Epithelial cell of umbilical artery (primary cell): ENCODE measurements at places on chromosomes 7 and 10. TPM values are rescaled to one million over a fixed set of nuclear protein-coding genes. Genes with fewer than 3 reads are reported as not detected.

The FBXL13 gene
- total RNA-seq: 3.2 and 4.4 TPM in 2 replicates

The PRKG1 gene
- 1.1 and 1.6 TPM in 2 replicates for total RNA-seq

The SEPTIN7 gene
- 136 and 164 TPM in 2 replicates for total RNA-seq

The CACNB2 gene
- not detected in 2 replicates for total RNA-seq

The PLAU gene
- 26.6 and 48.6 TPM in 2 replicates for total RNA-seq

The ATRNL1 gene
- total RNA-seq: under 0.01 TPM in 1 of 2 replicates, not detected in the other

The RNLS gene
- total RNA-seq: 3.2 and 4.6 TPM in 2 replicates

The LIPK gene
- total RNA-seq: not detected in 2 replicates

The GRM3 gene
- total RNA-seq: not detected in 2 replicates

The STYXL1 gene
- total RNA-seq: 30.5 and 68.1 TPM in 2 replicates

The NKX2-3 gene
- total RNA-seq: 4.4 and 5.2 TPM in 2 replicates

The ZNF438 gene
- total RNA-seq: 4.2 and 5.2 TPM in 2 replicates

The SPOCK2 gene
- 0.15 and 1.3 TPM in 2 replicates for total RNA-seq

The SYT15 gene
- not detected in 2 replicates for total RNA-seq
